ENCODE measurements at places on chromosomes 5 and 9. TPM values are rescaled to one million over a fixed set of nuclear protein-coding genes. Genes with fewer than 3 reads are reported as not detected.

GRCh38 chr9:14278291-14278721 lies 35.6 kb downstream of the NFIB start:
- DNase-seq = no peak

DNA sequence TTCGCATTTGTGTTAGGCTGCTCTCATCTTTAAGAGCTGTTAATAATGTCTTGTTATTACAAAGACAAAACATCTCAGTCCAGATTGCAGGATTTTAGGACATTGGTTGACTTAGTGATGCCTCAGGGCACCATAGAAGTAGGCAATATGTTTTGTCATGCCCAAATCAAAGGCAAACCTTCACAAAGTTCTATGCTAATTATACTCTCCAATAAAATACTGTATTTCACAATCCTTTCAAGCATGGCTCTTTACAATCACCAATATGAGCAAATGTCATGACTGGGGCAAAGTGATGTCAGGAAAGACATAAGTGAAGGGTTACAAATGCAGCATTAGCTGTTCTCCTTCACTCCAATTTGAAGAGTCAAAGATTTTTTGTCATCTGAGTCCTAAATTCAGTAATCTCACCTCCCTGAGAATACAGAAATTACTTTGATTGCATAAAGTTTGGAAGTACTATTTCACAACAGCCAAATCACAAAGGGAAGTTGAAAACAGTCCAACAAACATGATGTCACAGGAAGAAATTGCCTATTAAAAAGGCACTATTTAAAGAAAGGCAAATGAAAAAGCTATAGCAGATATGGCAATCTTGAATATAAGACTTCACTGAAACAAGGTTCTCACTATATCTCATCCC lies 303.2 kb downstream of the PRR16 start:
- no peak for DNase-seq

DNA sequence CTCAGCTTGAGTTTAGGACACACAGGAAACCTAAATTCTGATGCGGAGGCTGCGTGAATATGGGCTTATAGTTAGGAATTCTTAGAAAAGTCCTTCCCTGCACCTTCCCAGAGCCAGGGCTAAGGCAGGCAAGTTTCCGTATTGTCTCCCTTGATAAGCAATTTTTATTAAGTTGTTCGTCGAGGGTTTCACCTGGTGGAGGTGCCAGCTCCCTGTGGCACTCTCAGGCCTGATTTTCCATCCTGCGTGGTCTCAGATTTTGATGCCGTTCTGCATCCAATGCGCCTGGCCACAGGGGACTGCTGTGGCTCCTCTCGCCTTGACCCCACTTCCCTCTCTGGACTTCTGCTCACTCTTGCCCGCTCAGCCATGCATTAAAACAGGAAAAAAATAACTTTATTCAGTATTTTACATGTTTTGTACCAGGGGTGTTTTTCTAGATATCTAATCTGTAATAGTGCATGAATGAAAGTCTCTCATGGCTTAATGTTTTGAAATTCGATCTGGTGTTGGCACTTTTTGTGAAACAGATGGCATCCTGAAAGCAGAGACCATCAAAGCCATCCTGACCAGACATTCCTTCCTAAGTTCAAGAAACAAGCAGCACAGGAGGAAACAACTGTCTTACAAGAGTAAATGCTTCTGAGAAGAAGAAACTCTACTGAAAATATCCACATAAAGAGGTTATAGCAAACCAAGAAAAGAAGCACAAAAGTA lies 50.7 kb downstream of the TRIP13 start:
- no peak for DNase-seq

DNA sequence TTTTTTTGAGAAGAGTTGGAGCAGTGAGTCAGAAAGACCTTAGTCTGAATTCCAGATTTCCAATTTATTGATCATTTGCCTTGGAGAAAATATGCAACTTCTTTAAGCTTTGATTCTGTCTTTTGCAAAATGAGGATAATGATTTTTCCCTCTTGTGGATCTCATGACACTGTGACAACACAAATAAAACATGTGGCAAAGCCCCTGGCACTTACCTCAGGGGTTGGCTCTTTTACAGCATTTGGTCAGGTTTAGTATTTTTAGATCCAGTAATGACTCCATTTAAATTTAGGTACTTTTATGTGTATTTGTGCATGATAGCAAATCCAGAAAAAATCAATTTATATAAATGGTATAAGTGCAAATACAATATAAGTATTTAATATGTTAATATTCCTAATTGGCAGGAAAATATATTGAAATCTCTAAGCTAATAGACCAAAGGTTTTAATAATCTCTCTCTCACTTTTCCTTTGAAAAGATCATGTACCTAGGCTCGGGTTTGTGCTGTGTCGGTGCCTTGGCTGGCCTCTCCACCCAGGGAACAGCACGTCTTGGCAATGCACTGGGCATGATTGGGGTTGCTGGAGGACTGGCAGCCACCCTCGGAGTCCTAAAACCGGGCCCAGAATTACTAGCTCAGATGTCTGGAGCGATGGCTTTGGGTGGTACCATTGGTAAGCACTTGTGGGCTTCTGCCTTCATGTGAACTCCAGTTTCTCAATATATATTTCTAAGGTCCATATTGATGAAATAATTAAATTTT lies 49.7 kb downstream of the NNT start:
- DNase-seq = no peak

- no peak for DNase-seq
Observed at GRCh38 chr9:16721972-16722371, 148.5 kb downstream of the BNC2 start.

- DNase-seq = no peak
Observed at GRCh38 chr5:96601200-96601599, 61.0 kb upstream of the CAST start.

- DNase-seq = no peak
Observed at GRCh38 chr5:57166276-57166675, 7.6 kb upstream of the GPBP1 start.

- DNase-seq = no peak
Observed at GRCh38 chr5:176784218-176785165, 25.9 kb upstream of the UNC5A start.

DNA sequence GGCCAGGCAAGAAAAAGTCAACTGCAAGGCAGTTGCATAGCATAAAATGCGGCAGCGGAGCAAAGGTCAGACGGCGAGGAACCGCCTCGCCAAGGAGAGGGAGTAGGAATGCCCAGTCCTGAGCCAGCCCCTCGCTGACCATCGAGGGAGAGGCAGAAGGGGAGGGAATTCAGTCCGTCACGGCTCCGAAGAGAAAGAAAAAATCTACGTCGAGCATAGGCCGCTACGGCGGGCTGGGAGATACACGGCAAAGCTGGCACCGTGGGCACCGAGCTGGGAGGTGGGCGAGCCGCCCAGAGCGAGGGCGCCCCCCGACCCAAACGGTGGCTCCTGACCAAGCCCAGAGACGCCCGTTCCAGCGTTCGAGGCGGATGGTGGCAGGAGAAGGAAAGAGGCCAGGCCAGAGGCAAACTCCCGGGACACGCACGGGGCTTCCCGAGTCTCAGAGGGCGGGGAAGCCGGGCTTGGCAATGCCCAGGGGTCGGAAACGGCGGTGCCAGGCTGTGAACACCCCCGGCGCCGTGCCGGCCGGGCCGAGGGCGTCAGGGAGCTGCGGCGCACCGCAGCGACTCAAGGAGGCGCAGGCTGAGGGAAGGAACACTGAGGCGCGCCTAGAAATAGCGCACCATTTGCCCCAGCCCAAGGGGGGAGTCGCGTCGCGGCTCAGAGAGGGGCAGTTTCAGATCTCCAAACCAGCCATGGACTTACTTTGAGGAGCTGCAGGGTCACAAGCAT lies 518 bp downstream of the SPRY4 start:
- peak; percentile 35 for DNase-seq

- DNase-seq = peak; percentile 91
Observed at GRCh38 chr9:129139993-129140396, 28.8 kb downstream of the PTPA start.

- DNase-seq = no peak
Observed at GRCh38 chr9:131188976-131189375, 63.6 kb downstream of the NUP214 start.

GRCh38 chr5:68533051-68533450 lies 317.5 kb downstream of the PIK3R1 start:
- DNase-seq = no peak

- no peak for DNase-seq
Observed at GRCh38 chr9:19456426-19456825, 47.6 kb downstream of the ACER2 start.

DNA sequence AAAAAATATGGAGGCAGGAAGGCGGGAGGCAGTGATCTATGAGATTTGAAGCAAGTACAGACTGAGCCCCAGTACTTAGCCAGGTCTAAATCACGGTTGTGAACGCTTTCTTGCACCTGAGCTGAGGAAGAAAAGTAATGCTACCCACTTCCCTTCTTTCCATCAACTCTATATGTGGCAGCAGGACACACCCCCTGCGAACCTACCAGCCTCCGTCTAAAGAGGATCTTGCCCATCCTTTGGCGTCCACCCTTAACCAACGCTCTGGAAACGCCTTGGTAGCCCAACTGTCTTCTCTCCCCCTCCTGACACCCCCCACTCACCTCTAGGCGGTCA lies 545 bp downstream of the HMGCS1 start:
- DNase-seq = no peak

DNA sequence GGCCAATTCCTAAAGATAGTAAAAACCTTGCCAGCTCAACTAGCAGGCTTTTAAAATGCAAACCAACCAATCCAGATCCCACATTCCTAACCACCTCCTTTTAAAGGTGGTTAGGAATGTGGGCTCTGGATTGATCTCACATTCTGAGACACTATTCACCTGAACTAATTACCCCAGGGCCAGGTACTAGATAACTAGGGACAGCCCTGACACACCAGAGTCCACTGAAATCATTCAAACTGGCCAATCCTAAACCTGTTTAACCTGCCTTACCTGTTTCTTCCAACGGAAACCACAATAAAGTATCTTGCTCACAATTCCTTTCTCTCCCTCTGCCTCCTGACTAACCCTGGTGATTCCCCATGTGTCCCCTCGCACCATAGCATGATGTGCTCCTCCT lies 168.3 kb upstream of the DMAC1 start:
- no peak for DNase-seq

- DNase-seq = no peak
Observed at GRCh38 chr9:2336055-2336454, 285.5 kb upstream of the VLDLR start.

DNA sequence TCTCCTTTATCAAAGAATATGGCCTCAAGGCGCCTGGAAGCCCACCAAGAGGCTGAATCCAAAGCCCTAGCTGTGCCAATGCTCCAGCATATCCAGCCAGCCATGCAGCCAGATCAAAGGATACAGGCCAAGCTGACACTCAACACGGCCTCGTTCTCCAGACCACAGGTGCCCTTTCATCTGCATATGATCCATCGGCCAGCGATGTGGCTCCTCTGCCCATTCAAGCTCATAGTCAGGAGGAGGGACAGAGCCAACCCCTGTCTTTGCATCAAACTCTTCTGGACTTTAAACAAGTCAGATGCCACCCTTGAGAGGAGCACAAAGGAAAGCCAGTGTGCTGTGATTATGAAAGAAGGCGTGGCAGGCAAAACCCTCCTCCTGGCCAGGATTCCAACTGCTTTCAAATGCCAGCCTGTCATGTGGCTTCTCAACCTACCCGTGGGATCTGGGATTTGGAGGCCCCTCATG lies 42.5 kb downstream of the ADAM19 start:
- DNase-seq = no peak

ANKRD34B gene
- not detected for total RNA-seq

HCN1 gene
- under 0.01 TPM for total RNA-seq

GPX8 gene
- total RNA-seq = 14.4 TPM

POMT1 gene
- 45.7 TPM for total RNA-seq

TTC39B gene
- 14.8 TPM for total RNA-seq

PRSS3 gene
- total RNA-seq = not detected

ARL14EPL gene
- total RNA-seq = not detected

Data from breast epithelium (tissue), 4 donors.